Stimulated activated CD8-positive, alpha-beta memory T cell treated with anti-CD3 and anti-CD28 coated beads, Interleukin-4, amount 100 ng/mL, for 48 hours (primary cell): ENCODE measurements at places on chromosomes 3 and 15.

GRCh38 chr3:1600700-1601418 lies 497.8 kb upstream of the CNTN4 start:
- DNase-seq = no peak

- no peak for DNase-seq
Measured at GRCh38 chr15:89168316-89168833, 53.0 kb downstream of the RLBP1 start.

GRCh38 chr3:180433152-180433551 lies 168.8 kb upstream of the TTC14 start:
- no peak for DNase-seq

GRCh38 chr15:90685591-90686434 lies 31.3 kb upstream of the BLM start:
- no peak for DNase-seq

DNA sequence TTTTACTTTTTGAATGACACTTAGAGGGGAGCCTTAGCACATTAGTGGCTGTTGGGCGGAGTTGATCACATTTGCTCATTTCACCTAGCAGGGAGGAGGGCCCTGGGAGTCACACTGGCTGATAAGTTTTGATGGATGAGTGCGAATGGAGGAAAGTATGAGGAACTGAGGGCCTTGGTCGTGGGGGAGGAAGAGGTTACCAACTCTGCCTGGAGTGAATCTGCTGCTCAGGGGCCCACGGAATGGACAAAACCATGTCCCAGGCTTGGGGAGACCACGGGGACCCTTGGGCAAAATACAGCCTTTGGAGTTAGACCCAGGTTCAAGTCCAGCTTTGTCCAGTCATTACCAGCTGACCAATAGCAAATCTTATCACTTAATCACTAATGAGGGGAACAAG lies 5.1 kb upstream of the FLNB start:
- DNase-seq = no peak

- DNase-seq = peak; percentile 32
Measured at GRCh38 chr3:69442771-69443311, 57.0 kb upstream of the FRMD4B start.

DNA sequence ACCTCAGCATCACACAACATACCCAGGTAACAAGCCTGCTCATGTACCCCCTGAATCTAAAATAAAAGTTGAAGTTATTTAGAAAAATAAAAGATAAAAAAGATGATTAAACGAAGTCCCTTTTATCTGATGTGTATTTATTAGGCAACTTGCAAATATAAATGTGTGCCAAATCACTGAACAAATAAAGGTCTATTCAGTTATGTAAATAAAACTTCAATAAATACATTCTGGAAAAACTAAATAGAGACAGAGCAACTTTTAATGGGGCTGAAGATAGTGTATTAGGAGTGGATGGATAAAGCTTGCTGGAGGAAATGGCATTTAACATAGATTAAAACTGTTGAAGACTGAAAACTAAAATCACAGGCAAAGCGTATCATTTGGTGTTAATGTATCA lies 678.0 kb upstream of the GRM7 start:
- DNase-seq = no peak

DNA sequence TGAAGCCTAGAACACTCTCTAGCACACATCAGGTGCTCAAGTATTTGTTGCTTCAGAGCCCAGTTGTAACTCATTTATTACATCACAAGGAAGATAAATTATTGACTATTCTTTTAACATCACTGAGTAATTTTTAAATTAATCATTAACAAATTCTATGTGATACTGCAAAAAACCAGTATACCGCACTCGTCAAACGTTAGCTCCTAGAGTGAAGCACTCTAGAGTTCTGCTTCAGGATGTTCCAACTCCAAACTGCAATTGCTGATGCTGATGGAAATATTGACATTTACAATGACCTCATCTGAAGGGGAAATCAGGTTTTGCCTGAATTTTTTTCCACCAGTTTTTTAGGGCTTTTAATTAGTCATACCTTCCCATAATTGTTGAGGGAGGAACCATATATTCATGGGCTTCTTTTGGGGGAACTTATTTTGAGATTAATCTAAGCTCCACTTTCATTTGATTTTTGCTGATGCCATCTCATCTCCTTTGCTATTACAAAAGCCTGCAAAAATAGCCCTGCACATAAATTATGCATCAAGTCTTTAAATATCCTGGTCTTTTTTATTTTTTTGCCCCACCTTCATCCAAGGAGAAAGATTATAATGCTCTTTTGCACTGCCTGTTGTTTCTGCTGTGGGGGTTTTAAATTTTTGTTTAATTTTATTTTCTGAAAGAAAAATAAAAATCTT lies 123.0 kb upstream of the STAC start:
- DNase-seq = no peak

DNA sequence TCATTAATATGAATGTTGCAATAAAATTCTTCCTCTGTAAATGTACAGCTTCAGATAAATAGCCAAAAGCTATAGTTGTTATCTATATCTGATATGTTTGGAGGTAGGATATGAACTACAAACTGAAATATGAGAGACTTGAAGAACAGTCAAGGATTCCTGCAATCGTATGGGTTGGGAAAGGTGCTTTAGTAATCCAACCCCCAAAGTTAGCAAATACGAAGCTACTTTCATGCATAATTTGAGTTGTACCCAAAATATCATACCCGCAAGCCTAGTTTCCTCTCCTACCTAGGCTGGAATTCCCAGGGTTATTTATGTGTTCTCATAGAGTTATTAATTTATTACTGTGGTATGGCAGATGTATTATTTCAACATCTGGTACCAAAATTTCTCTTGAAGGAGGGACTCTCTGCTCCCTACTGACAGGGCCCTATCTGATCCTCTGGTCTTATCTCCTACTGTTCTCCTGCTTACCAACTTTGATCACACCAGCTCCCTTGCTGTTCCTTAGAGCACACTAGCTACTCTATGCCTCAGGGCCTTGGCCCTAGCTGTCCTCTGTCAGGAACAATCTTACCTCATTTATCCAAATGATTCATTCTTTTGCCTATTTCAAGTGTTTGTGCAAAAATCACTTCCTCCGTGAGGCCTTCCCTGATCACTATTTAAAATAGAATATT lies 140.4 kb upstream of the CCDC54 start:
- no peak for DNase-seq

- DNase-seq = no peak
Measured at GRCh38 chr3:27826448-27826847, 104.3 kb upstream of the EOMES start.

- DNase-seq = no peak
Measured at GRCh38 chr3:146154995-146155394, 6.0 kb downstream of the PLOD2 start.

DNA sequence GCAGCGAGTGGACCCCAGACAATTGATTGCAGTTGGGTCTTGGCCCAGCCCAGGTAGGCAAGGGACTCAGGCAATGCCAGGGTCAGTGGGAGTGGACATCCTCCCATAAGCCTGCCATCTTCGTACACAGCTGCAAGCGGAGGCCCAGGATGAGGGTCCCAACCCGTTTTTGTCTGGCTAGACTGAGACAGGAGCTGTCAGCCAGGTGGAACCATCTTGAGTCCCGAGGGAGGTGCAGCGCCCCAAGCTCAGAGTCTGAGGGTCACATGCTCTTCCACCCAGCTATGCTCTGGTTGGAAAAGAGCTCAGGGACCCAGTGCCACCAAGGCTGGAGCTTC lies 22.6 kb upstream of the IP6K2 start:
- DNase-seq = no peak

- no peak for DNase-seq
Measured at GRCh38 chr3:129485721-129486663, 42.4 kb upstream of the RHO start.

GRCh38 chr3:76930712-76931111 lies 109.2 kb upstream of the ROBO2 start:
- no peak for DNase-seq

GRCh38 chr3:172138193-172138537 lies 98.8 kb downstream of the FNDC3B start:
- no peak for DNase-seq

GRCh38 chr15:55434989-55435825 lies 26.9 kb downstream of the PIERCE2 start:
- DNase-seq = no peak

DNA sequence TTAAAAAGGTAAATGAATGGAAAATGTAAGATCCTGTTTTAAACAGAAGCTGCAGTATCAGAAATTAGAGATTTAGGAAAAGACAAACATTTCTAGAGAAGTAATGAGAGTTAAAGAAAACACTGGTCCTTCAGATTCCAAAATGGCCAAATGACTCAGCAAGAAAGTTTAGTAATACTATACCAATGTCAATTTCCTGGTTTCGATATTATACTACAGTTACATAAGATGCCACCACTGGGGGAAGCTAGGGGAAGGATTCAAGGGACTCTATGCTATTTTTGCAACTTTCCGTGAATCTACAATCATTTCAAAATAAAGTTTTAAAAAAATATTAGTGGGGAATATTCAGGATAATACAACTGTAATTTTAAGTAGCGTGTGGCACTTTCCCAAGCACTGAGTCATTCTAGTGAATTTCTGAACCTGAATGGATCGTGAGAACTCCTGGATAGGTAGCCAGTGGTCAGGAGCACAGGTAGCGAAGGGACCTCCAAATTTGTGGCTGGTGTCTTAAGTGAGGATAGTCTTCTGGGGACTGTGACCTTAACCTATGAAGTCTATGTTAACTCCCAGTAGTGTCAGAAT lies 37.6 kb downstream of the TMCC1 start:
- no peak for DNase-seq

DNA sequence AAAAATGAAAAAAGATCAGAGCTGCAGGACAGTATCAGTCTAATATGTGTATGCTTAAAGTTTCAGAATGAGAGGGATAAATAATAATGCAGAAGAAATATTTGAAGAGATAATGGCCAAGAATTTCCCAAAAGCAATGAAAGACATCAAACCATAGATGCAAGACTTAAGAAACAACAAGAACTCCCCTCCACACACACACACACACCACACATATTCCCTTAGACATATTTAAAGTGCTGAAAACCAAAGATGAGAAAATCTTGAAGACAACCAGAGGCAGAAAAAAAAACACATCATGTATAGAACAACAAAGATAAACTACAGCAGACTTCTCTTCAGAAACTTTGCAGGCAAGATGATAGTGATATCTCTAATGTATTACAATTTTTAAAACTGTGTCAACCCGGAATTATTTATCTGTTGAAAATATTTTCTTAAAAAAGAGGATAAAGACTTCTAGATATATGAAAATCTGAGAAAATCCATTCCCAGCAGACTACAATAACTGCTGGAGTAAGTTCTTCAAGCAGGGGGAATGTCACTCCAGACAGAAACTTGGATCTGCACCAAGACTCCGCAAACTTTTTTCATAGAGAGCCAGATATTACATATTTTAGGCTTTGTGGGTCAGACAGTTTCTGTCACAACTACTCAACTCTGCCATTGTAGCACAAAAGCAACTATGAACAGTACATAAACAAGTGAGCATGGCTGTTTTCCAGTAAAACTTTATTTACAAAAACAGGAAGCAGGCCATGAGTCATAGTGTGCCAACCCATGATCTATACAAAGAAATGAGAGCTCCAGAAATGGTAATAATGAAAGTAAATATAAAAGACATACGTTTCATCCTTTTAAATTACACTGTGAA lies 223.4 kb upstream of the CGNL1 start:
- DNase-seq = no peak

DNA sequence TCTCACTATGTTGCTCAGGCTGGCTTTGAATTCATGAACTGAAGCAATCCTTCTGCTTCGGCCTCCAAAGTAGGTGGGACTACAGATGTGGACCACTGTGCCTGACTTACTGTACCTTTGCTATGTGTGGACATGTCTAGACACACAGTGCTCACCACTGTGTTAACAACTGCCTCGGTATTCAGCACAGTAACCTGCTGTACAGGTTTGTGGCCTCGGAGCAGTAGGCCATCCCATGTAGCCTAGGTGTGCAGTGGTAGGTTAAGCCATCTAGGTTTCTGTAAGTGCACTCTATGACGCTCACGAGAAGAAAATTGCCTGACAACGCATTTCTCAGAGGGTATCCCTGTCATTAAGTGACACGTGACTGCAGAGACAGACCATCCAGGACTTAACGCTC lies 70.3 kb downstream of the TAMM41 start:
- DNase-seq = no peak

GRCh38 chr3:25097023-25097422 lies 331.0 kb upstream of the RARB start:
- no peak for DNase-seq

DNA sequence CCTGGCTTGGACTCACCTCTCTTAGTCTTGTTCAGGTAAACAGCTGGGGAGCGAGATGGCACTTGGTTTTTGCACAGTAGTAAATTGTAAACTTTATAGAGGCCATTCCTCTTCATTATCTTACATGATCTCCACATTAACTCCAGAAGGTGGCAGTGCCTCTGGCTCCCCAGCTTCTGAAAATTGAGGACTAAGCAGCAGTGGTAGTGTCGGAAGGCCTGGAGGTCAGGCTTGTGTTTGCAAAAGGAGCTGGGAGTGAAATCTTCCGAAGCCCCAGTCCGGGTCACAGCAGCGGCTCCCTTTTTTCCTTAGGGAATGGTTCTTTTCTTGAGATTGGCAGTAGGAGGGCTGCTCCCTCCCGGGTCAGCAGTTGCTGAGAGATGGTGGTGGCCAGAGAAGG lies 85.7 kb downstream of the FNDC3B start:
- no peak for DNase-seq

DNA sequence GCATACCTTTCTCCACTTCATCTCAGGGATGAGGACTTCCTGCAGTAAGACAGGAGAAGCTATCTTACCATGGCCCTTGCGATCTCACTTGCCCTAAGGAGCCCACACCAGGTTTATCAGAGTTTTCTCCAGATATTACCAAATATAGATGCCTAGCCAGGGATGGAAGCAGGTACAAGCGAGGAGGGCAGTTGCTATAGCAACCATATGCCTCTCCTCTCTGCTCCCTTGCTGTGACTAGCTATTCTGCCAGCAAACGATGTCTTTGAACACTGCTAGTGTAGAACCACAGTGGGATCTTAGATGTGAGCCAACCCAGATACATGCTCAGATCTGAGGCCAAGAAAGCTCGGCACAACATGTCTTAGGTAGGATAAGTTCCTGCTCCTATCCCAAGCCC lies 33.9 kb downstream of the GRAMD2A start:
- no peak for DNase-seq

GRCh38 chr3:21825684-21826083 lies 74.7 kb upstream of the ZNF385D start:
- DNase-seq = no peak

GRCh38 chr3:155948476-155948875 lies 78.0 kb downstream of the GMPS start:
- DNase-seq = no peak

GRCh38 chr3:127173516-127174166 lies 19.3 kb upstream of the PRR23E start:
- no peak for DNase-seq
